NCI-H1436 treated with DMSO at 0.1 percent for 48 hours (cell line): ENCODE measurements at places on chromosomes 6 and 20.

- no peak for DNase-seq
Observed at GRCh38 chr6:44956396-44956795, 371.7 kb upstream of the RUNX2 start.

DNA sequence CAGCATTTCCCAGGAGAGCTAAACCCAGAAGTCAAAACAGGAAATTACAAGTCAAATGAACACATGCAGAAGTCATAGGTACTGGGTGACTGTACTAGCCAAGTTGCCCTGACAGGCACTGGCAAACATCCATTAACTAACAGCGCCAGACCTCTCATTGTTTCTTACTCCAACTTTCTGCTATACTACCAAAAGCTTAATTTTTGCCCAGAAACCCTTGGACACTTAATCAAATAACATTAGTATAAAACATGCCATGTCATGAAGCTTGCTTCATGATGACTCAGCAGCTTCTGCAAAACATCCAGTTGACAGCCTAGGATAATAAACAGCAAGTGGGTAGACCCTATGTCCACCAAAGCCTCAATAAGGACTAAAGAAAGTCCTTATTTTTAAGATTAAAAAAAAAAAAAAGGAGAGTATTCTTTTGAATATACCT lies 3.5 kb downstream of the NUP153 start:
- no peak for DNase-seq

DNA sequence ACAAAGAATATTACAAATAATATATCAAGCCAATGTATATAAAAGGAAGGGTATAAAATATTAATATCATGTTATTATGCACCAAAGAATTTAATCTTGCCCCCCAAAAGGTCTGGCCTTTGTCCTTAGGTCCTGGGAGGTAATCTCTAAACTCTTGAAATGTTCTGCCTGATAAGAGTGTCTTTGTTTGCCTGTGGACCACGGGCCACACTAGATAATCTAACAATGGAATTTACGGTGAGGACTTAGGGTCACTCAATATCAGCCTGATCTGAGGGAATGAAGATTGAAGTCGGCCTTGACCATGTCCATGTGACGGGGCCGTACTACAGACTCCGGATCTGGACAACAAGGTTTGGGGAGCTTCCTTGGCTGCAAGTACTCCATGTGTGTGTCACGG lies 42.9 kb downstream of the HUS1B start:
- DNase-seq, result no peak

GRCh38 chr20:15818651-15819071 lies 754.6 kb downstream of the KIF16B start:
- no peak for DNase-seq

DNA sequence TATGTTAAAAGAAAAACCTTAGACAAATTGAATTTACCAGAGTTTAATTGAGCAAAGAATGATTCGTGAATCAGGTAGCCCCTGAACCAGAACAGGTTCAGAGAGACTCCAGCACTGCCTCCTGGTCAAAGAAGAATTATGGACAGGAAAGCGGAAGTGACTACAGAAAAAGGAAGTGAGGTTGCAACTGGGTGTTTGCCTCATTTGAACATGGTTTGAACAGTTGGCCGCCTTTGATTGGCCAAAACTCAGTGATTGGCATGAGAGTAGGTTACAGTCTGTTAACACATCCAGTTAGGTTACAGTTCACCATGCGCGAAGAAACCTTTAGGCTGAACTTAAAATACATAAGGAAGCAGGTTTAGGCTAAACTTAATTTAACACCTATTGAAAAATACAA lies 248.8 kb downstream of the TFAP2A start:
- DNase-seq, result no peak

GRCh38 chr20:56766528-56766927 lies 137.4 kb downstream of the TFAP2C start:
- DNase-seq, result no peak

- no peak for DNase-seq
Observed at GRCh38 chr6:151215999-151216398, 23.8 kb upstream of the AKAP12 start.

GRCh38 chr20:14992153-14992552 lies 654.7 kb upstream of the FLRT3 start:
- DNase-seq, result no peak

DNA sequence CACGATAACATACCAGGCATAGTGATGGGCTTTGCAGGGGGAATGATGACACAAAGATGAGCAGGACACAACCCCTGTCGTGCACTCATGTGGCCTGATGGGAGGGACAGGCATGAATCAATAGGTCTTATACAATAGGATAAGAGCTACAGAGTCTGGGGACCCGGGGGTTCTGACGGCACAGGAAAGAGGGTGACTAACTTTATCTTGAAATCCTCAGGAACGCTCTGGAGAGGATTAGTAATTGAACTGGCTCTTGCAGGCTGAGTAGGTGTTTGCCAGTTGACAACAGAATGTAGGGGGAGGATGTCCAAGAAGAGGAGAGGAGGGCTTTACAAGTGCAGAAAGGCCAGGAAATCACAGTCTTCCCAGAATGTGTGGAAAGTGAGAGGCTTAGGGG lies 219.9 kb upstream of the ECI2 start:
- DNase-seq, result no peak

DNA sequence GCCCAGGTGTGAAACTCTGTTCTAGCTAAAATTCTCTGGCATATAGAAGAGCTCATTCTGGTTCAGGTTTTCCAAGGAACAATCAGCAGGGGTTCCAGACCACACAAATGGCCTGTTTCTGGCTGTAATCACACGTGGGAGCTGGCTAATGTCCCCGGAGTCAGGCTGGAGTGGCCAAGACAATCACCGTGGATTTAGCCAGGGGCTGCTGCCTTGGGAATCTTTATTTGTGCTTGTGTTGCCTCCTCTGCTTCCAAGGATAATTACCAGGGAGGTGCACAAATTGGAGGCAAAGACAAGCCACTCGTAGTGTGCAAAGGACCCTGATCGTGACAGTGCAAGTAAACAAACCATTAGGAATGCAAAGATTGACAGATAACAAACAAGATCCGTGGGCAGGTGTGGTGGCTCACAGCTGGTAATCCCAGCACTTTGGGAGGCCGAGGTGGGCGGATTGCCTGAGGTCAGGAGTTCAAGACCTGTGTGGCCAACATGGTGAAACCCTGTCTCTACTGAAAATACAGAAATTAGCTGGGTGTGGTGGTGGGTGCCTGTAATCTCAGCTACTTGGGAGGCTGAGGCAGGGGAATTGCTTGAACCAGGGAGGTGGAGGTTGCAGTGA lies 77.3 kb downstream of the KCNB1 start:
- no peak for DNase-seq

DNA sequence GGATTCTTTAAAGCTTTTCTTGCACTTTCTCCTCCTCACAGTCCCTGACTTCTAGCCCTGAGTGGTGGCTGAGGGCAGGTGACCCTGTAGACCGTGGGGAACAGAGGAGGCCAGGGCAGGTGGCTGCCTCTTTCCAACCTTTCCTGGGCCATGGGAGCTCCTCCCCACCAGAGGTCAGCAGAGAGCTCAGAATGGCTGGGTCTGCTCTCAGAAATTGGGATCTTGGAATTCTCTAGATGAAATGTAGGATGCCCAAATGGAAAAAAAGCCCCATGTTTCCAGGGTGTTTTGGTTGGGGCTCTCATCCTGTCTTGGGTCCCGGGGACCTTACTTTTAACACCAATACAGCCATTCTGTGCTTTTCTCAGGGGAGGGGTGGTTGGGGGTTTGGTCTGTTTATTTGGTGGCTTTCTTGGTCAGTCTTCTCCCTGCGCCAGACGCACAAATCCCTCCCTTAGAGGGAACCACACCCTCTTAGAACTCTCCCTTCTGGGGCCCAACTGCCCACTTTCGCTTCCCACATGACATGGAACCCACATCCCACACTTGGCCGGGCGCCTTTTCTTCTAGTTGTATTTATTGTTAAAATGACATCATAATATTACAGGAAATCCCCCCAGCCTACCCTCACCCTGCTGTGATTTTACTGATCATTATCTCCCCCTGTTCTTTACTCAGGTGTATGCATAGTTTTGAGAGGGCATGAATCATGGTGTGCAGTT lies 17.9 kb downstream of the GNAS start:
- DNase-seq, result no peak

DNA sequence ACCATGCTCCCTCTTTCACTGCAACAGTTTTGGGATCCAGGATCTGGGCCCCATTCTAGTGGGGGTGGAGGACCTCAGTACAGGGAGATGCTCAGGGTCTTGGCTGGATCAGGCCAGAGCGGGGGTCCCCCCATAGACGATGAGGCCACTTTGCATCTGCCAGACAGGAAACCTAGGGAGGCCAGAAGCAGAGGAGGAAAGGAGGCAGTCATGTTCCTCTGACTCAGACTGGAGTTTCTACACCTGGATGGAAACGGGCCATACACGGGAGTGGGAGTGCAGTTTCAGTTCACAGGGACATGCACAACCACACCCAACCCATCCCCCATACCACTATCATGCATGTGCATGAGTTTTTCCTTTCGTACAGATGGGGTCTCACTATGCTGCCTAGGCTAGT lies 3.6 kb upstream of the EMILIN3 start:
- DNase-seq, result no peak

DNA sequence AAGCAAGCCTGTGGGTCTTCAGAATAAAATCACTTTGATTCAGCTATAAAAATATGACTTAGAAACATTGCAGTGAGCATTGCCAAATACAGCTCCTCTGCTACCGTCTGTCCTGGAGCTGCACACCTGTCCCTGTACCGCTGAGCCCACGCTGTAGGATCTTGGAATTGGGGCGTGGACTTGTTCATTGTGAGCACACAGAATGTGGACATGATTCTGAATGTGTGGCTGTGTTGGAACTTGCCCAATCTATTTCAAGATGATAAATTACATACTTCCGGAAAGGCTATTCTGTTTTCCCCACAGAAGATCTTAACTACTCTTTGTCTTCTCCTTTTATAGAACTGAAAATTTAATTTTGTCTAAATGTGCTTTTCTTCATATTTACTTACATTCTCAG lies 107.3 kb downstream of the UST start:
- DNase-seq, result no peak

DNA sequence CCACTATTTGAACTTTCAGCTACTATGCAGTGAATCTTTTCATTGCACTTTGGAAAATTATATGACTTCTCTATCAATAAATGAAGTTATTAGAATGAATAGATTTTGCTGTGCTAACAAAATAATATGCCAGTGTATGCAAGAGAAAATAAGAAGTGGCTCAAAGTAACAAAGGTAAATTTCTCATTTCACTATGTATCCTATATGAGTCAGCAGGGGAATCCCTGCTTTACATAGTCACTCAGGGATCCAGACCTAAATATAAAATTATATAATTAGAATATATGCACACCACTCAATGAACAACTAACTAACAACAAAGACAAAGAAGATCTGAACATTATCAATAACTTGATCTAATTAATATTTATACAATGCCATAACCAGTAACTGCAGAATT lies 390.8 kb upstream of the IRAK1BP1 start:
- no peak for DNase-seq

- peak; percentile 14 for DNase-seq
Observed at GRCh38 chr20:63087872-63088680, 81.3 kb upstream of the BHLHE23 start.
